Stimulated activated CD4-positive, alpha-beta T cell treated with anti-CD3 and anti-CD28 coated beads, Interleukin-1b, Interleukin-23, amount 100 ng/mL, for 4 hours (primary cell): ENCODE measurements at places on chromosomes 6 and 20.

GRCh38 chr6:124008000-124008987 is 204.6 kb downstream of the NKAIN2 start:
- DNase-seq, result no peak

- no peak for DNase-seq
Observed at GRCh38 chr6:145031001-145031400, 704.3 kb downstream of the EPM2A start.

- no peak for DNase-seq
Observed at GRCh38 chr20:43536817-43537440, 21.9 kb upstream of the SGK2 start.

DNA sequence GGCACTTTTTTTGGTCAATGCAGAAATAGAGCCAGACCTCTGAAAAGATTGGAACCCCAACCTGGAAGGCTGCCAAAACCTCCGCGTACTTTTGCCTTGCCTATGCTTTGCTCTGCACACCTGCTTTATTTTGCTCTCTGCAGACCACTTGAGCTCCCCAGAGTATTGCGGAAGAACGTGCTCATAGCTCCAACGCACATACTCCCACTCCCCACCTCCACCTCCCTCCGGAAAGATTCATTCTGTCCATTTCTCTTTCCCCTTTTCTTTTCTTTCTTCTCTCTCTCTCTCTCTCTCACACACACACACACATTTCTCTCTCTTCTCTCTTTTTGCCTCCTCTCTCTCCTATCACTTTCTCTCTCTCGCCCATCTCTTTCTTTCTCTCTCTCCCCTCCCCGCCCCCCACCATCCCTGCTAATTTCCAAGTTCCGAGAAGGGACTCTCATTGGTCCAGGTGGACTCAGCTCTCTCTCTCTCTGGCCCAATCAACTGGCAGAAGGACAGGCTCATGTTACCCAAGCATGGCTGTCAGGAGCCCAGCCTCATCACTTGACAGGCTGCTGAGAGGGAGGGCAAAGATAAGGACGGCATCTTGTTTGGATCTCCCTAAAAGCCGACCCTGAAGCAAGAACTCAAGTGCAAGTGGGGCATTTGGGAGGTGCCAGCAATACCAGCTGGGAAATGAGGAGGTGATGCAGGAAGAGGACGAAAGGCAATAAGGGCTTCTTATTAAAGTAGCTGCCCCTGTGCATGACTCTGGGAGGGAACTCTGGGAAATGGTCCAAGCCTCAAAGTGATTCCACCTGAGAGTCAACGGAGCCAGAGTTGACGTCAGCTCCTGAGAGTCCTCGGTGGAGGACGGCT is 246.1 kb downstream of the LY86 start:
- no peak for DNase-seq

DNA sequence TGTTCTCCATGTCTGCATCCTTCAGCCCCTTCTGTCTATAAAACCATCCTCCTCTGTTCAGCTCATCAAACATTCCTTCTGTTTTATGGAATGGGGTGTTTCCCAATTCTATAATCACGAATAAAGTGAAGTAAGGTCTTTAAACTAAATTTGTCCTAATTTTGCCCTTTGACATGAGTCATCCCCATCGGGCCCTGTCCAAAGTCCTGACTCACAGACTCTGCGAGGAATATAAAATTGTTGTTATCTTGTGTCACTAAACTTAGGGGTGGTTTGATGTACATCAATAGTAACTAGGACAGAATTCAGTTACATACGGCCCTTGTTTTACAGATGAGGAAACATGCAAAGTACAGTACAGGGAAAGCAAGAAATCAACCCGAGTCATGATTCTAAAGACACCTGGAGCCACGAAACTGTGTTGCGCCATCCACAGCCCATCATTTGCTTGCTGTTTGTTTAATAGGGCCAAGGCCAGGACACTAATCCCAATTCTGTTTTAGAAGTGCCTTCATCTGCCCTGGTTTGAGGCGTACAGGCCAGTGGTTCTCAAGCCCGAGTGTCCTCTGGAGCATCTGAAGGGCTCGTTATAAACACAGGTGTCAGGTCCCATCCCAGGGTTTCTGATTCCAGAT is 2.8 kb downstream of the ACSS1 start:
- DNase-seq, result no peak

- DNase-seq, result no peak
Observed at GRCh38 chr20:16621435-16622141, 48.3 kb upstream of the KIF16B start.

GRCh38 chr20:56835829-56836550 is 206.9 kb downstream of the TFAP2C start:
- DNase-seq, result no peak

DNA sequence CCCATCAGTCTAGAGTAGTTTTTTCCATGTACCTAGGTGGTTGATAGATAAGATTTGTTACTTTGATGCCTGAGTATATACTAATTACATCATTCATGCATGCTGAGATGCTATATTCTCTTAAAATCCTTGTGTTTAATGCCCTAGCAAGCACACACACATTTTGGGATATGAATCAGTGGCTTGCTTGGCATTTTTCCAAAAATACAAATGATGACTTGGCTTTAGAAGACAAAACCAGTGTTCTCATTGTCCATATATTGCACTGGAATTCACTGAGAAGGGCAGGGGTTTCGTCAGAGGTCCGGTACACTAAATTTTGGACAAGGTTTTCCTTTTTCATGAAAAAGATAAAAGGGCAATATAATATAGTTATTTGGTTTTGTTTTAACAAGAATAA is 24.9 kb downstream of the GTPBP2 start:
- DNase-seq, result no peak
